Activated CD8-positive, alpha-beta memory T cell treated with anti-CD3 and anti-CD28 coated beads for 24 hours (primary cell): ENCODE measurements at places on chromosomes 11 and 22.
A peak's percentile ranks its signal among the peaks of the same experiment; 100 is the strongest.

- DNase-seq = no peak
Observed at GRCh38 chr22:27409299-27409698, 392.3 kb downstream of the MN1 start.

- no peak for DNase-seq
Observed at GRCh38 chr11:61172888-61173287, 11.7 kb upstream of the VPS37C start.

- DNase-seq = peak; percentile 44
Observed at GRCh38 chr22:47196881-47197772, 434.7 kb downstream of the TBC1D22A start.

DNA sequence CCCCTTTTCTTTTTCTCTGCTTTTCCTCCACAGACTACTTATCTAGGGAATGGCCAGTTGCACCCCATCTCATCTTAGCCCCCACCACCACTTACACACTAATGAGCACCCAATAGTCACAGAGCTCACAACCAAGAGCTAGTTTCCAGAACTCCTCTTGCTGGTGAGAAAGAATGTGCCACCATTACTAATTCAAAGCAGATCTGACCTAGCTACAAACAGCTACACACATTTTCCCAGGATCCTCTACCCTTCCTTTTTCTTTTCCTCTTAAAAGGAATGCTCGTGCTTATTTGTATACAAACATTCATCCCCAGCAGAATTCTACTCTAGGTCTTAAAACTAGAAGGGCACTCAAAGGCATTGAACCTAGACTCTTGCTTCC is 136.8 kb downstream of the CD44 start:
- DNase-seq = no peak

DNA sequence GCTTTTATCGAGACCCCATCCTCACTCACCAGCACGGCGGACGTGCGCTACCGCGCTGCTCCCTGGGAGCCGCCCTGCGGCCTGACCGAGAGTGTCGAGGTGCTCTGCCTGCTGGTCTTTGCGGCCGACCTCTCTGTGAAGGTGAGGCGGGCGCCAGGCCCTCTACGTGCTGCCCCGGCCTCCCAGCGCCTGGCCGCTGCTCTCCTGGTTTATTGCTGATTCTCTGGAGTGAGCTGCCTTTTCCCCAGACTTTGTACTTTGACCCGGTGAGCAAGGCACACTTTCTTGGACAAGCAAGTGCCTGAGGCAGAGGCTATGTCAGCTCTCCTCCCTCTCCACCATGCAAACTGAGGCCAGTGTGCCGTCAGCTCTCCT is 6.5 kb downstream of the TPCN2 start:
- no peak for DNase-seq

GRCh38 chr11:87778357-87778756 is 396.9 kb downstream of the RAB38 start:
- no peak for DNase-seq

DNA sequence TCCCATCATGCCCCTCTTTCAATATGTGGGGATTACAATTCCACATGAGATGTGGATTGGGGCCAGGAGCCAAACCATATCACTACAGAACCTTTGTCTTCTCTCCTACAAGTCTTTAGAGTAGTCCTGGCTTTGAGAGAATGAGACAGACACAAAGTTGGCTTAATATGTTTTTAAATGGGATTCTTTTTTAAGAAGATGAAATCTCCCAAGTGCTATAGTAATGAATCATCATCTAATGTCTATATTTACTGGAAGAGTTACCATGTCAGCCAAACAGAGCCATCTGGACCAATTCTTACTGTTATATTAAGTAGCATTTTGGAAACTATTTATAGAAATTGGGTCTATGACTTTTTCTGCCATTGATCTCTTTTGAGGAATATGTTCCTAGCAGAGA is 38.1 kb upstream of the CARD18 start:
- DNase-seq = no peak

- DNase-seq = no peak
Observed at GRCh38 chr11:71129624-71130023, 122.8 kb downstream of the SHANK2 start.

- DNase-seq = no peak
Observed at GRCh38 chr11:5369789-5370188, 13.8 kb upstream of the OR51M1 start.

GRCh38 chr11:11149671-11150459 is 203.2 kb downstream of the CSNK2A3 start:
- peak; percentile 67 for DNase-seq

- DNase-seq = no peak
Observed at GRCh38 chr11:123303924-123304323, 108.9 kb upstream of the CLMP start.

DNA sequence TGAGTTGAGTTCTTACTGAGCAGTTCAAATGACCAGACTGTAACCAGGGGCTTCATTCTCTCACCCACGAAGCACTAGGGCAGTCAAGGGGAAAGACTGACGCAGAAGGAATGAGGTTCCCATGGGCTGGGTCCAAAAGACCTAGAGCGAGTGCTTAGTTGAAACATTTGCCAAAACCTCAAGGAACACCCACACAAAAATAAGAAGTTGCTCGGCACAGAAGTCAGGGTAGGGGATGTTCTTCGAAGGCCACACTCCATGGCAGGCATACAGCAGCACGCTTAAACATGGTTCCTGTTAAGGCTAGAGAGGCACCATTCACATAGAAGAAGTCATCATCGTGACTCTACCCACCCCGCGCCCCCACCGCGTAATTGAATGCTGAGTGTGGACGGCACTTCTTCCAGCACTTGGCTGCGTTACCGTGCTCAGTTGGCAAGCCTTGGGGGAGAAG is 52.9 kb downstream of the TIMP3 start:
- no peak for DNase-seq

DNA sequence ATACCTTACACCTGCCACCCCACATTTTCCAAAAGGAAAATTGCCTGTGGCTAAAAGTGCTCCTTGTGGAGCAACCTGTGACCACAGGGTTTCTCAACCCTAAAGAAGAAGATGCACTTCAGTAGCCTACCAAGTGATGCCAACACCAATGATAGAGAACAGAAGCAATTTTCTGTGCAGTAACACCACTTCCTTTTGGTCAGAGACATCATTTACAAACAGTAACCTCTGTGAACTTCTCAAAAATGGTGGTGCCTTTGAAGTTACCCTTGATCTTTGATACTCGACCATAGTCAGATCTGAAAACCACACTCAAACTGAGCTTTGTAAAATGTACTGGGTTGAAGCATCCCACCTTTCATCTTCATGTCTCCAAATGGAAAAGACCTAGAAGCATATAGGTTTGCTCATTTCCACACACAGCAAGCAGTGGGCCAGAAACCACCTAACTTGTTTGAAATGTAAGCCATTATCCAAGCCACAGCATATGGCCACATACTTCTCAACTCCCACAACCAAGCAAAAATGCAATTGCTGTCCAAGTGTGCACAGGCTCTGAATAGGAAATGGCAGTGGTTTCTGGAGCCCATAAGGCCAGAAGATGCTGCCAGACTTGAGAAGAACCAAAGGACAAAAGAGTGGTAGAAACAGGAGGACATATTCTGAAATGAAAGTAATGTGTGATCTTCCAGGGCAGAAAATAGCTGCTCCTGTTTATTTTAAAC is 24.3 kb downstream of the MPPED2 start:
- no peak for DNase-seq

DNA sequence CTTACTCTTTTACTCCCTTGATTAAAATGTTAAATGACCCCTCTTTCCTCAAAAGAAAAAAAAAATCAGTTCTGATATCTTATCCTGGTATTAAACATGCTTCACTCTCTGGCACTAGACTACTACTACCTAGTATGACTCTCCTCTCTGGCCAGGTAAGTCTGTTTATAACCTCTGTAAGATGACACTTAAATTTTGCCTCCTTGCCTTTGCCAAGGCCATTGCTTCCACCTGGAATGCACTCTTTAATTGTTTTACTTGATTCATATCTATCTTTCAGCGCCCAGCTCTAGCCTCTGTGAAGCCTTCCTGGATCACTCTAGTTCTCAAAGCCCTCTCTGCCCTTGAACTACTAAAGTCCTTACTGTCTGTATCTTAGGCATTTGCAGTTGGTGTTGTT is 170.4 kb downstream of the ETS1 start:
- DNase-seq = no peak

DNA sequence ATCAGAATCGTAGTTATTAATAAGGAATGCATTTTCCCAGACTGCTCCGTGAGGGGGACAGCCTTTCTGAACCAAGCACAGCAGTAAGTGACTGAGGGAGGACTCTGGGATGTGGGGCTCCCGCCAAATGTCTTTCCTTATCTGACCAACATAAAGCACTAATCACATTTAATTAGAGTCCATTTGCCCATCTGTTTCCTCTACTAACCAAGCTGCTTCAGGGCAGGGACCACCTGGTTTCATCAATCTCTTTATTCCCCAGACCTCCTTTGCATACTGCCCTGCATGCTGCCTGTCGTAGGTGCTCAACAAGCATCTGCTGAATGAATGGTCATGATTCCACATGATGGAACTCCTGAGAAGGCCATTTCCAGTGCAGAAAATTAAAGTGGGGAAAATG is 29.4 kb downstream of the SMCO4 start:
- DNase-seq = no peak

DNA sequence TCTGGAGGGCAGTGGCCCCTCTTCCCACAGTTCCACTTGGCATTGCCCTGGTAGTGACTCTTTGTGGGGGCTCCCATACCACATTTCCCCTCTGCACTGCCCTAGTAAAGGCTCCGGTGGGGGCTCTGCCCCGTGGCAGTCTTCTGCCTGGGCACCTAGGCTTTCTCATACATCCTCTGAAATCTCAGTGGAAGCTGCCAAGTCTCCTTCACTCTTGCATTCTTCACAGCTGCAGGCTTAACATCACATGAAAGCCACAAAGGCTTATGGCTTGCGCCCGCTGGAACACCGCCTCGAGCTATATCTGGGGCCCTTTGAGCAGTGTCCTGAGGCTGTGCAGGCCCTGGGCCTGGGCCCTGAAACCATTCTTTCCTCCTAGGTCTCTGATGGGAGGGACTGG is 25.3 kb downstream of the PLEKHB1 start:
- peak; percentile 45 for DNase-seq

- no peak for DNase-seq
Observed at GRCh38 chr22:36536717-36537116, 7.8 kb upstream of the EIF3D start.

- no peak for DNase-seq
Observed at GRCh38 chr22:29073618-29074275, 912 bp downstream of the KREMEN1 start.

DNA sequence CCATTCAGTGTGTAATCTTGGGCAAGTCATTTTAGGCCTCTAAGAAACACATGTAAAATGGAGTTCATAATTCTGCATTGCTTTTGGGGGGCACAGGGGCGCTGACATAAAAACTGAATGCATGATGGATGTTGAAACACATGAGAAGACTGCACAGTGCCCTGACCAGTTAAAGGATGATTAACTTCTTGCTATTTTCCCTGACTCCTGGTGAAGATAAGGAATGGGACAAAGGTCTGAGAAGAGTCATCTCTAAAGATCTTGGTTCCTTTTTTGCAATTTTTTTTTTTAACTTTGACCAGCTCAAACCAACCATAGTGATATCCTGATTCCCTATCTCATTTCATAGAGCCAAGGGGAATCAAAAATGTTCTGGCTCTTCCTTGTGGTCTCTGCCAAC is 134.9 kb upstream of the TENM4 start:
- DNase-seq = no peak

DNA sequence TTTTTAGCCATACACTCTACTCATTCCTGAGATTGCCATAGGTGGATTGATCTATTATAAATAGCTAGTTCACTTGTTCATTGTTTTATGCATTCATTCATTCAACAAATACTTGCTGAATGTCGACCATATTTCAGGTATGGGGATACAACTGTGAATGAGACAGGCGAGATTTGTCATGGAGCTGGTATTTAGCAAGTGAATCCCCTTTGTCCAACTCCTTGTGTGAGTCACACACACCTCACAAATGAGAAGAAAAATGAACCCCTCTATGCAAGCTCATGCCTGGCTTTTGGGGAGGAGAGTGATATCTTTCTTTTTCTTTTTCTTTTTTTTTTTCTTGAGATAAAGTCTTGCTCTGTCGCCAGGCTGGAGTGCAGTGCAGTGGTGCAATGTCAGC is 1.8 kb upstream of the AMPD3 start:
- DNase-seq = peak; percentile 11

DNA sequence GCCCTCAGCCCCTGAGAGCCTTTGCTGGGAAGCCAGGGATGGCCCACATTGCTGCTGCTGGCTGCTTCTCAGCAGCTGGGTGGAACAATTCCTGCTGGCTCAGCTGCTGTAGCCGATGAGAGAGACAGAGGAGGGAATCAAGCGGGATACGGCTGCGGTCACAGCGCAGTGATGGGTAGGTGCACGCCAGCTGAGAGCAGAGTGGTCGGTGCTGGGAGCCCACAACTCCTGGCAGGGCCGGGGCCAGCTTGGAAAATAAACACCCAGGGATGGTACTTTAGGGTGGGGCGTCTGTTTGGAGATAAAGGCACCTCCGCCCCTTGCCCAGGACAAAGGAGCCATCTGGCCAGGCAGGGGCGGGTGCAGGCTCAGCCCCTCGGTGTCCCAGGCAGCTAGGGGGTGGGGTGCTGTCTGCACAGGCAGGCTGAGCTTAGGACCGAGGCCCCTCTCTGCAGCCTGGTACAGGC is 480.5 kb downstream of the MIAT start:
- DNase-seq = no peak

GRCh38 chr11:57514538-57515331 is 767 bp downstream of the SLC43A1 start:
- peak; percentile 87 for DNase-seq

DNA sequence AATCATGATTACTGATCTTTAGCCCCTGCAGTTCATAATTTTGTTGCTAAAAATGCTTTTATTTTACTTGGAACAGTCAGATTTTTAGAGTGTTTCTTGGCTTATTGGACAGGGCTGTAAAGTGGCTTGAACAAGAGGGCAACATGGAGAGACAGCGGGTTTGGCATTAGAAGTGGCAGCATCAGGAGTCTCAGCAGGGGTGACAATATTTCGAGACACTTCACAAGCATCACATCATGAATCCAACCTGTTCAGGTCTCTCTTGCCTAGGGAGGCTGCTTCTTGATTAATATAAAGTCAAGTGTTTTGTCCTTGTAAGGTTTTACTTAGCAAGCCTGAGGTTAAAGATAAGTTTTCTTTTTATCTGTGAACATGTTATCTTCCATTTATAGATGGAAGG is 2249.5 kb downstream of the LRRC4C start:
- no peak for DNase-seq

- no peak for DNase-seq
Observed at GRCh38 chr11:62201376-62201775, 7.1 kb upstream of the SCGB2A1 start.

- no peak for DNase-seq
Observed at GRCh38 chr22:44942979-44943700, 66.7 kb downstream of the PHF21B start.

GRCh38 chr11:18000760-18001159 is 12.1 kb downstream of the SERGEF start:
- no peak for DNase-seq

- no peak for DNase-seq
Observed at GRCh38 chr11:27387362-27387761, 24.3 kb upstream of the CCDC34 start.
